Tibial nerve (tissue), 4 donors: ENCODE measurements at places on chromosomes 2 and 18. TPM values are rescaled to one million over a fixed set of nuclear protein-coding genes. Genes with fewer than 3 reads are reported as not detected.

- DNase-seq = peak; percentile 57
These were observed 152.1 kb downstream of the PXDN start for GRCh38 chr2:1591978-1592907.

GRCh38 chr2:43727634-43728014 is 46.2 kb upstream of the DYNC2LI1 start:
- DNase-seq = no peak

The ATP9B gene
- total RNA-seq = 68.7 TPM

DNA sequence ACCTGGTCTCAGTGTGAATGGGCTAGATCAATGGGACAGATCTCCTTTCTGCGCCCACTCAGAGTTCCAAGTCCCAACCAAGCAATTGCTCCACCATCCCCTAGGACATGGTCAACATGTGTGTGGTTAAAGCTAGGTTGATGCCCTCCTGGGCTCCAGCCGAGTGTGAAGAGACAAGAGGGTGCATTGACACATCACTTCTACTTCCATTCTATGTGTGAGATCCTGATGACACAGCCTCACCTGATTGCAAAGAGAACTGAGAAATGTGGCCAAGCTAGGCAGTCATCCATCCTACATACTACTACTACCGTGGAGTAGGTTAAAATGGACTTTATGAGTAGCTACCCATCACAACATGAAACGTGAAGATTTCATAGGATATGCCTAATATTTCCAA is 106.8 kb downstream of the NCKAP5 start:
- DNase-seq = no peak

DNA sequence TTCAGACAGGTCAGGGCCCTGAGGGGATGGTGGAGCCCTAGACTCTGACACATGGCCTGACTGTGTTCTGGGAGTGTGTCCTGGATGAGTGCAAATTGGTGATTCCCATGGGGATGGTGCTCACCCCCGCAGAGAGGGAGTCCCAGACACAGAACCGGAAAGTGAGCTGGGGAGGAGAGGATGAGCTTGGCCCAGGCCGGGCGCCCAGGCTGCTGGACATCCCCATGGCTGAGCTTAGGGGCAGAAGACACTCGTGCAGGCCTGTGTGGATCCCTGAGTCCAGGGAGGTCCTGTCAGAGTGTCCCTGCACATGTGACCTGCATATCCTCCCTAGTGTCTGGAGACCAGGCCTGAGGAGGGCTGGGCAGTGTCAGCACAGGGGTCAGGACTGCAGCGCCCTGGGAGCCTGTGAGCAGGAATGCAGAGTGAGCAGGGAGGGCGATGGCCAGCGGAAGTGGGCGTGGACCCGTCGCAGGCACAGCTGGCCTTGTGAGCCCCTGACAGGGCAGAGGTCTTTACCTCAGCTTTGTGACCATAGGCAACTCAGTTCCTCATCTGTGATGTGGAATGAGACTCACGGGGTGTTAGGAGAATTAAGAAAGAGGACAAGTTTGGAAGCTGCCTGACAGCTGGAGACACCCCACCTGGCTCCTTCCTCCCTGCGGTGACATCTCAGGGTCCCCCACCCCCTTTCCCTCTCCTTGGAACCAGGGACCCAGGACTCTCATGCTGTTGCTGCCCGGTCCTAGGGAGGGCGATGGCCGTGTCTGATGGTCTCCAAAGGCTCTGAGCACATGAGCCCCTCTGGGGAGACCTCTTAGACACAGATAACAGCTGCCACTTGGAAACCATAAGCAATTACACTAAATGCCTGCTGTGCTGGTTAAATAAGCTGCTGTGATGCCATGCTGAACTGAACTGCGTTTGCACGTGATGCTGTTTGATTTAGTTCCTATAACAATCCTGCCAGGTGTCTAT is 62.6 kb upstream of the HS6ST1 start:
- no peak for DNase-seq

The UCN gene
- 15.1 TPM for total RNA-seq

GRCh38 chr2:241003830-241004564 is 5.6 kb downstream of the SNED1 start:
- DNase-seq = no peak

- DNase-seq = no peak
These were observed 75.5 kb downstream of the KYNU start for GRCh38 chr2:142952793-142953494.

DNA sequence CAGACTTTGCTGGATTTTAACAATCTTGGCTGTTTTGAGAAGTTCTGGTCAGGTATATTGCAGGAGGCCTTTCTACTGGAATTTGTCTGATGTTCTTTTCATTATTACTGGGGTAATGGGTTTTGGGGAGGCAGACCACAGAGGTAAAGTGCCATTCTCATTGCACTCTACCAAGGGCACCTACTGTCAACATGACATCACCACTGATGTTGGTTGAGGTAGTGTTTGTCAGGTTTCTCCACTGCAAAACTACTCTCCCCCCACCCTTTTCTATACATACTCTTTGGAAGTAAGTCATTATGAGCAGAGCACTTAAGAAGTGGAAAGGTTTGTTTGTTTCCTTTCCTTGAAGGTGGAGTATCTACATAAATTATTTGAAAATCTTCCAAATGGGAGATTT is 27.0 kb downstream of the PRKD3 start:
- no peak for DNase-seq

- peak; percentile 21 for DNase-seq
These were observed 1.1 kb upstream of the FZD5 start for GRCh38 chr2:207770602-207771404.

GRCh38 chr2:176562359-176563078 is 293.3 kb downstream of the MTX2 start:
- DNase-seq = no peak

The SCYGR4 gene
- not detected for total RNA-seq

The BMP10 gene
- total RNA-seq = not detected

- DNase-seq = no peak
These were observed 79.0 kb upstream of the PROKR1 start for GRCh38 chr2:68564426-68564825.

DNA sequence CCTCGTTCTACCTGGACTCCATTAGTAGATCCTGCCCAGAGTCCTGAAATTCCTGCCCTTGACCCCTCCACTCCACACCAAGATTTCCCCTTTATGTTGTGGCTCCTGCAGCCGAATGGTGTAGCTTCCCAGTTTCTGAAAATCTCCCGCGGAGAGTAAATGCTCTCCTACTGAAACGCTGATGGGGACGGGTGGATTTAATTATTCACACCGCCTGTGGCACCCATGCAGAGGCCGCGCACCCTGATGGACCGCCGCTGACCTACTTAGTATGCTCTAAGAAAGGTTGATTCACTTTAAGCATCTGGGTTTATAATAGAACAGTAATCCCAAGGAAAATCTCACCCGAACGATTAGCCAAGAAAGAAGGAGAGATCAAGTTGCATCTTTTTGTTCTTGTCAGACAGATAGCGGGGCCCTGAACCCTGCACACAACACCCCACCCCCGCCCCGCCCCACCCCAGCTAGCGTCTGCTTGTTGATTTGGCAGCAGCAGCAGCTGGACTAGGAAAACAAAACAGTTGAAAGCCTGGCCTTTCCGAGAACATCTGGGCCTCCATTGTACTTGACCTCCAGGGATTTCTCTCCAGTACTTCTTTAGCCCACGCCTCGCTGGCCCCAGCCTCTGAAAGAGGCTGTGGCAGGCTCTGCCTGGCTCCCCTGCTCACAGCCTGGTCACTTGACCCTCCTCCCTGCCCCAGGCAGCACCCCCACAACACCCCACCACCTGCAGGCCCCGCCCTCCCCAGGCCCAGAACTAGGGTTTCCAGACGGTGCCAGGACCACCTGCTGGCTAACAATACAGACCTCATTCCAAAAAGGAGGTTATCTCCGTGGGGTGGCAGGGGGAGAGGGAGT is 53.6 kb downstream of the DPYSL5 start:
- no peak for DNase-seq
